ENCODE measurements at places on chromosomes 2 and 18.
A peak's percentile ranks its signal among the peaks of the same experiment; 100 is the strongest.

GRCh38 chr2:178403671-178404306 is 47.2 kb downstream of the PRKRA start:
- no peak for DNase-seq

- no peak for DNase-seq
These were observed 627.7 kb upstream of the CDH2 start for GRCh38 chr18:28804512-28805202.

GRCh38 chr2:95297639-95298395 is 670 bp downstream of the KCNIP3 start:
- no peak for DNase-seq

DNA sequence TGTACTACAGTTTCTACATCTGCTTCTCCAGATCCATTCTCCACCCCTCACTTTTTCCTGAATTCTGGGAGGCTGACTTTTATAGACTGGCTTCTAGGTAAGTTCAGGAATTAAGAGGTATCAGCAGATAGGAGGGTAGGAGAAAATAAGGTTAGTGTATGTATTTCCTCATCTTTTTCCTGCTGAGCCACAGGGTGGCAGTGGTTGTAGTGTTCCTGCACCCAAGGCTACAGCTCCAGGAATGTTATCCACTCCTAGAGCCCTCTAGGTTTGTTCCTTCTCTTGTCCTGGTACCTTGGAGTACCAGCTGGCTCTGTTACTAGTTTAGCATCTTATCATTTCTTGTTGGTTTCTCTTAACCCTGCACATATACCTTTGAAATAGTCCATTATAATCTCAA is 40.7 kb upstream of the C2orf66 start:
- peak; percentile 14 for DNase-seq

DNA sequence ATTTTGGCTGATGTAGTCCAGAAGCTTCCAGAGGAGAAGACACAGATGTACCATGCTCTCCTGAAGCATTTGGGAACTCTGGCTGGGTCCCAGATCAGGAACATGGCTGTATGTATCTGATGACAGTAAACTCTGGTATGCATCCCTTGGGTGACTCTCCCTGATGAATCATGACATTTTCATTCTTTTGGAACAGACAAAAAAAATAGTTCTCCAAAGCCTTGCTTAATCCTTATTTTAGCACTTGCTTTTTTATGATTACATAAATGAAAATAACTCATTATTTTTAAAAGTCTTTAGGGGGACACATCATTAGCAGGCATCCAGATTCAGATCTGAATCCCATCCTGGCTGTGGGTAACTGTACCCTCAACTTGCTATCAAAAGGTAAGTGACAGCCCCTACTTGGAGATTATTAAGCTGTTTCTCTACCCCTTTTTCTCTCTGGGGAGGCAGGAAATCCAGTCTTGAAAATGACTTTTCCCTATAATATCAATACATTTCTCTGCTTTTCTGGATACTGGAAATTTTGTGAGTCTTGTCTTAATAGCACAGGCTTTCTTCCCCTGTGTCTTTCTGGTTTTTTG is 23.3 kb downstream of the AOX1 start:
- peak; percentile 35 for DNase-seq

GRCh38 chr2:33366473-33366872 is 110.0 kb upstream of the RASGRP3 start:
- no peak for DNase-seq

GRCh38 chr2:156573710-156574109 is 137.5 kb downstream of the GPD2 start:
- DNase-seq = no peak

DNA sequence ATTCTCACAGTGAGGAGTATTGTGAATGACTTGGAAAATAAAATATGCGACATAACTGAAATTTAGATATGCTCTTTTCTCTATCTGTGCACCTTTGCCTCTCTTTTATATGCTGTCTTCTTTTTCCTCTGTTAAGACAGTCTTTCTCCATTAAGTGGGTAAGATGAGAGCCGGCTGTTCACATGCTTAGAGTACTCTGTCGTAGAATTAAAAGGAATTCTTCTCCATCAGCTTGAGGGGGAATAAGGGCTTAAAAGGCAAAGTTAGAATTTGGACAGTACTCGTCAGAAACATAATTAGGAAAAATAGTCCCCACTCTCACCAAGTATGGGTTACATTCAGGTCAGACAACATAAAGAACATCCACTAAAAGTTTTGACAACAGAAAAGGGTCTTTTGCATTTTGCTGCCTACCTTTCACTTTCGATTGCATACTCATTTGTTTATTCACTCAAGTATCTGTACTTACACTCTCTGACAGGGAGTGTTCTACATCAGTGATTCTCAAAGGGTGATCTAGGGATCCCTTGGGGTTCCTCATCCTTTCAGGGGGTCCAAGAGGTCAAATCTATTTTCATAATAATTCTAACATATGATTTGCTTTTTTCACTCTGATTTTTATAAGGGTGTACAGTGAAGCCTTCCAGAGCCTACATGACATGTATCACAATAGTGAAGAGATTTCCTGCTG is 48.0 kb downstream of the ARHGAP15 start:
- DNase-seq = no peak

- DNase-seq = no peak
These were observed 364.4 kb downstream of the RND3 start for GRCh38 chr2:150122871-150123613.

DNA sequence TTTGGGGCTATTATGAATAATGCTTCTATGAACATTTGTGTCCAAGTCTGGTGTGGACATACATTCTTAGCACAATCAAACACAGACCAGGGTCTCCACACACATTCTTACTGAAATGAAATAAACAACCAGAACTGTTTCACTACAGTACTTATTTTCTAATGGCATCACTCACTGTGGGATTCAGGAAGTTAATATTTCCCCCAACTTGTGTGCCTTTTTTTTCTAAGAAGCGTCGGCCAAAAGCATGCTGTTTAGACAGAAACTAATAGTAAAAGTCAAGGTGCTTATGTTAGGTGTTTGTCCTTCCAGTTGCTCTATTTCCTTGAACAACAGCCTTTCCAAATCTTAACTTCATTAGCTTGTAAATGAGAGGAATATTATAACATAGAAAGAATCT is 117.6 kb downstream of the DOCK10 start:
- DNase-seq = no peak

DNA sequence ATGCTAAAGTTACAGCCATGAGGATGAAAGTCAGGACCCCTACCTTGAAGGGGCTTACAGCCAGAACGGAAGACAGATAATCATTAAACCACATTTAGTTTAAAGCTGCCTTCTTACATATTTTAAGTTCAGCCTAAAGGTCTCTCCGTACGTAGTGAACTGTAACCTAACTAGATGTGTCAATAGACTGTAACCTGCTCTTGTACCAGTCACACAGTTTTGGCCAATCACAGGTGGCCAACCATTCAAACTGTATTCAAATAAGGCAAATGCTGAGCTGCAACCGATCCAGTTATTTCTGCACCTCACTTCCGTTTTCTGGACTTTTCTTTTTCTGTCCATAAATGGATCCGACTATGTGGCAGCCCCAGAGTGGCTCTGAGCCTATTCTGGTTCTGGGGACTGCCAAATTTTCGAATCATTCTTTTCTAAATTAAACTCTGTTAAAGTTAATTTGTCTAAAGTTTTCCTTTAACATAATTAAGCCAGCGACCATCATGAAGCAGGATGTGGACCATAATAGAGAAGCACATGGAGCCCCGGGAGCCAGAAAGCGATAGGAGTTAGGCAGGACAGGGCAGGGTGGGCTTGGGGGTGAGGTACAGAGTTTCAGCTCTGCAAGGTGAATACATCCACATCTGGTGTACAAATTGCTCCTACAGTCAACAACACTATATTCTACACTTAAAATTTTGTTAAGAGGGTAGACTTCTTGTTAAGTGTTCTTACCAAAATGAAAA is 48.4 kb upstream of the YPEL5 start:
- DNase-seq = no peak

DNA sequence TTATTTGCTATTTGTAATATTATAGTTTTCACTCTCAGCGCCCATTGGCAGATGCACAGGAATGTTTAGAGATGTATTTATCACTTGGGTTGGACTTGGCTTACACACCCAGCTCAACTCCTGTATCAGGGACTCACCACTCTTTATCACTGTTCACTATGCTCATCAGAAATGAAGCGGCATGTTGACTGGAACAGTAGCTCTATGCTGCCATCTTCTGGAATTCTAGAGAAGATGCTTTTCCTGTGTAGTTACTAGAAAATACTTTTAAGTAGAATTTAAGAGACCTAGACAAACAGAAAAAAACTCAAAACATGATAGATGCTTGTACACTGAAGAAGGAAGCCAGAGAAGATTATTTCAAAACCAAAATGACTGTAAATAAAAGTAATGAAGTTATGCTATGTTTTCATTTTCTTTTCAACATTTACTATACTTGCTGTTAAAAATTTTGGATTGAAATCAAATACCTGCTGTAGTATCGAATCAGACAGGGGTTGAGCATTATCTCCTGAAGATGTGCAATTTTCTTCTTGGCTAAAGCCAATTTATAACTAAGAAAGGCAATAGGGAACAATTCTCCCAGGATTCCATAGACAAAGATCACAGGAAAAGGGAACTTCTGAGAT is 47.4 kb upstream of the NXPH2 start:
- peak; percentile 72 for DNase-seq

- no peak for DNase-seq
These were observed 108.5 kb downstream of the CMPK2 start for GRCh38 chr2:6757215-6757614.

- no peak for DNase-seq
These were observed 42.4 kb upstream of the PSMD14 start for GRCh38 chr2:161265874-161266273.

- DNase-seq = no peak
These were observed 4.1 kb upstream of the OTX1 start for GRCh38 chr2:63046552-63046951.

GRCh38 chr18:39453882-39454281 is 1888.3 kb upstream of the CELF4 start:
- DNase-seq = peak; percentile 2

- no peak for DNase-seq
These were observed 143.5 kb downstream of the GALNT13 start for GRCh38 chr2:154015233-154015632.

- DNase-seq = no peak
These were observed 37.1 kb downstream of the NEMP2 start for GRCh38 chr2:190497428-190497827.

DNA sequence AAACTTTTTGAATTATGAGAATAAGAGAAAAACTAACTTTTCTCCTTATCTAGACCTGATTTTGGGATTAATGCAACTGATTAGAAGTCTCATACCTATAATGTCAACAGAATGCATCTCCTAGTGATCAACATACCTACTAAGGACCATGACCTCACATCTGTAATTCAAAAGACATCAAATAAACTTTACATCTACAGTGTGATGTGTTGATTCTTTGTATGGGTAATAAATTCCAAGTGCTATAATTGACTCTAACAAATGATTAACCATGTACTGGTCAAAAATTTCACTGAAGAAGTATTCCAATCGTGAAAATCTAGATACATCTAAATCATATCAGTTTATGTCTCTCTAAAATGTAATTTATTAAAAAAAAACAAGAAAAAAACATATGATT is 84.5 kb downstream of the STRN start:
- no peak for DNase-seq

GRCh38 chr2:30706534-30707303 is 100.5 kb downstream of the CAPN13 start:
- peak; percentile 50 for DNase-seq

DNA sequence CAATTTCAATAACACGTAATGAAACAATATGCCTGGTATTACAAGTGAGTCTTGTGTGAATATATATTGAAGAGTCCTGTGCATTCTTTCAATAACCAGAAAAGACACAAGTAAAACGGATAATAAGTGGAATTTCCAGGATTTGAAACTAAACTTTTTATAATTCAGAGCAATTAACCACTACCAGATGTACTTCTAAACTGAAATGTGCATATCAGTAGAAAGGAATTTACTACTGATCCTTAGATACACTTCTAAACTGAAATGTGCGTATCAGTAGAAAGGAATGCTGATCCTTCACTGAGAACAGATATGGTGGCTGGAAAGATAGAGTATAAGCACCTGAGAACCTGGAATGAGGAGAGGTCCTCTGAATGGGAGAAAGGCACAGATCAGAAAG is 470.9 kb upstream of the SPHKAP start:
- no peak for DNase-seq

GRCh38 chr2:85111819-85112281 is 21.3 kb upstream of the TCF7L1 start:
- DNase-seq = no peak

DNA sequence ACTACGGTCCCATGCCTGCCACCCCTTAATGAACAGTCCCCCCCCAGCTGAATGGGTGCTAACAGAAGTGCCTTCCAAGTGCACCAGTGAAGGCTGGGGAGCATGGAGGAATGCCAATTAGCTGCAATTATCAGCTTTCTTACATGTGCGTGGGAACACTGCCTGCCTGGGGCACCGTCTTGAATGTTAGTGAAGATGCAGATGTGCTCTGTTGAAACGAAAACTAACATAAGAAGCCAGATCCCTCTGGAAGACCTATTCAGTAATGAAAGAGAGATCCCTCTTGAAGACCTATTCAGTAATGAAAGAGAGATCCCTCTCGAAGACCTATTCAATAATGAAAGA is 154.5 kb downstream of the CLIP4 start:
- DNase-seq = no peak

DNA sequence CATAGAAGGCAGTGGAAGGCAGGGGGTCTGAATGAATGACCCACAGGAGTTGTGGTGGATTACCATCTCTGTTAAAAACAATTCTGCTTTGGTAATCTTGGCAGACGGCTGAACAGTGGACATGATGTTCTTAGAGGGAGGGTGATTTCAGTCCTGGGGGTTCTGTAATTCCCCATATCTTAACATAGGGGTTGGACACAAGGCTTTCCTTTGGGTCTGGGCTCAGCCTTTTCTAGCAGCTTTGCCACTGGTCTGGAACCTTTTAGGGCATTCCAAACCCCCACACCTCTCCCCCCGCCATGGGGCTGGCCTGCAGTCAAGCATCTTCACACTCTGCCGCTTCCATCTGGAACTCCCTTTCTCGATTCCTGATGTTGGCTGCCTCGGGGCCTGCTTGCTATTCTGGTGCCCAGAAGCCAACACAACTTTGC is 50.3 kb downstream of the RPL37A start:
- DNase-seq = no peak

- no peak for DNase-seq
These were observed 35.0 kb downstream of the SUMO1 start for GRCh38 chr2:202203348-202203747.

DNA sequence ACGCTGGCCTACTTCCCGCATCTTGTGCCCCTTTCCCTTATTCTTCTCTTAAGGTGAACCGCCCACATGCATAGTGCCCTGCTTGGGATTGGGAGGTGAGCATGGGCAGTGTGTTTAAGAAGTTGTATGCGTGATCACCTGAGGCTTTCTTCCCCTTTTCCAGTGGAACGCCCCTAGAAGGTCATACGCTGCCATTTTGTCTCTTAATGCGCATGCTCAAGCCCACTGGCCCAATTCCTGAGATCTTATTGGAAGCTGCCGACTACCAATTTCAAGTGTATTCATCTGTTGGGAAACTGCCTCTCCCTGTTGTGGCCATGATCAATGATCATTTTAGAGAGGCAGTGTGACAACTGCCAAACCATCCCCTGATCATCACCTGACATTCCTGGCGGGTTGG is 3.3 kb upstream of the CETN1 start:
- no peak for DNase-seq
